ENCODE measurements at places on chromosomes 2 and 18.

- DNase-seq = no peak
Observed at GRCh38 chr2:24973812-24974211, 2.1 kb upstream of the DNAJC27 start.

- DNase-seq = no peak
Observed at GRCh38 chr2:133526530-133527300, 41.5 kb downstream of the NCKAP5 start.

DNA sequence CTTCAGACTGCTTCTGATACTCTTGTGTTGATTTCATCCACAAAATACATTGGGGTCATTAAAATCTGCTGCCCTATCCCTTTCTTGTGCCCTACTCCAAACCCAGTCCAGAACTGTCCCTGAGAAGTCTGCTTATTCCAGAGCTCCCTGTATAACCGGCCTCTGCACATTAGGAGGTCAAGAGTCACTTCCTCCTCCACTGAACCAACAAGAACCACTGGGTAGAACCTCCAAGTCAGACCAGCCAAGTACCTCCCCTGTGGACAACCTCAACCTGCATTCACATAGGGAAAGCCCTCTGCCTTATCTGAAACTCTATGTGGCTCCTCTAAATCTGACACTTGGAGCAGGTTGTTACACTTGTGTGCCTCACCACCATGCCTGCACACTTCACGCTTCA lies 22.1 kb downstream of the KDSR start:
- DNase-seq = no peak

DNA sequence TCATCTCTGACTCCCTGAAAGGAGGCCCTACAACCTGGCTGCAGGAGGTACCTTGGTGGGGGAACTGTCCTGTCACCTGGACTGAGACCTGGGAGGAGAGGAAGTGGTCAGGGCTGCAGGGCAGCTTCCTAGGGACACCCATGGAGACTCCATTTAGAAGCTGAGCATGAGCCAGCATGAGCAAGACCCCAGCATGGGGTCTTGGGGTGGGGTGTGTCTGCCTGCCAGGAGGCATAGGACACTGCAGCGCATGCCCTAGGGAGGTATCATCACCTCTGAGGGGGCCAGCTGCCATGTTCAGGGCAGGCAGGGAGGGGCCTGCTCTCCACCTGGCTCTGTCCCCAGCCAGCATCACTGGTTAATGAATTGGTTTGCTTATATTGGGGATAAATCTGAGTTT lies 249.7 kb downstream of the CELF4 start:
- DNase-seq = no peak

DNA sequence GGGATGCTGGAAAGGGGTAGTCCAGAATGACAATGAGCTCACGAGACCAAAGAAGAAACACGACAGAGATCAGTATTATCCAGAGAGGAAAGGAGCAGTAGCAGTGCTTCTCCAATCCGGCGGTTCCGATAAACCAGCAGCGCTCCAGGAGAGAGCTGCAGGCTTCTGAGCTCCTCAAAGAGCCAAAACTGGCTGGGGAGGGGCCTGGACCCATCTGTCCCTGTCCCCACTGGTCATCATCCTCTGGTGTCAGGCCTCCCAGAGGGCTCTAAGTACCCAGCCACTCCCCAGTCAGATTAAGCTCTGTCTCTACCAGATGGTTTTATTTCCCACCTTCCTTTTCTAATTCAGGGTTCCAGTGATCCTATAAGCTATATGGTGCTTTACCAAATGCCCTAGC lies 23.2 kb downstream of the DNAJC27 start:
- DNase-seq = no peak

DNA sequence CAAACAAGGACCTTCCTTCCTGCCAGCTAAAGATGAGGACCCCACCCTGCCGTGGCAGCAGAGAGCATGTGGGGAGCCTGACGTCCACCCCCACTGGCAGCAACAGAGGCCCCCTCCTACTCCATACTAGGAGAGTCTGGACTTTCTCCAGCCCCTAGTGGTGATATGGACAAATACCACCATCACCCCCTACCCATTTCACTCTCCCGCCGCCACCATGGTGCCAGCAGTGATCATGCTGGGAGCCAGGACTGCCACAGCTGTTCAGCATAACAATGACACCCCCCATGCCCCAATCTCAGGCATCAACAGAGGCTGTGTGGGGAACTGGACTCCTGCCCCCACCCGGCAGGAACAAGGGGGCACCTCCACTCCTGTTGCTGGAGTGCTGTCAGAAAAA lies 42.7 kb upstream of the ATP9B start:
- DNase-seq = no peak

DNA sequence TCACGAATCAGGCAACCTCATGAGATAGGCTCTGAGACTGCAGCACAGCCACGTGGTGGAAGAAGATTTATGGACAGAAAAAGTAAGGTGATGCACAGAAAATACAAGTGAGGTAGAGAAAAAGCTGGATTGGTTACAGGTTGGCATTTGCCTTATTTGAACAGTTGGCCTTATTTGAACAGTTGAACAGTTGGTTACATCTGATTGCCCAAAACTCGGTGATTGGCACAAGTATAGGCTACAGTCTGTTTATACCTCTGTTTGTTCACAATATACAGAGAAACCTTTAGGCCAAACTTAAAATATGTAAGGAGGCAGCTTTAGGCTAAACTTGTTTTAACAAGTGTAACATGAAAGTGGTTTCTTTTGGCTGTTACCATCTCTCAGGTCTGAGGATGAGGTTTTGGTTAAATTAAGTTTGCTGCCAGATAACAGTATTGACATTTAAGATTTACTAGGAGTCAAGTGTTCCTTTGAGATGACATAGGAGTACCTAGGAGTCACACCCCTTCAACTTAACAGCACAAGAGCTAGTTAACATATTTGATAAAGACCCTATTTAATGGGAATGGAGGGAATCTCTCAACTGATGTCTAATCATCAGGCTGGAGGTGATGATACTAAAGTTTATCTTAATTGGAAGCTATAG lies 16.5 kb upstream of the GPR155 start:
- DNase-seq = no peak
